ENCODE measurements at places on chromosomes 13 and 19. TPM values are rescaled to one million over a fixed set of nuclear protein-coding genes. Genes with fewer than 3 reads are reported as not detected.
A peak's percentile ranks its signal among the peaks of the same experiment; 100 is the strongest.

Gene GGN
- total RNA-seq: not detected

Gene FFAR2
- not detected for total RNA-seq

Gene SYNGR4
- total RNA-seq: not detected

Gene ZNF429
- 28.6 TPM for total RNA-seq

Gene CD209
- 1.8 TPM for total RNA-seq

Gene SLC7A10
- total RNA-seq: not detected

Gene COPE
- 229 TPM for total RNA-seq

DNA sequence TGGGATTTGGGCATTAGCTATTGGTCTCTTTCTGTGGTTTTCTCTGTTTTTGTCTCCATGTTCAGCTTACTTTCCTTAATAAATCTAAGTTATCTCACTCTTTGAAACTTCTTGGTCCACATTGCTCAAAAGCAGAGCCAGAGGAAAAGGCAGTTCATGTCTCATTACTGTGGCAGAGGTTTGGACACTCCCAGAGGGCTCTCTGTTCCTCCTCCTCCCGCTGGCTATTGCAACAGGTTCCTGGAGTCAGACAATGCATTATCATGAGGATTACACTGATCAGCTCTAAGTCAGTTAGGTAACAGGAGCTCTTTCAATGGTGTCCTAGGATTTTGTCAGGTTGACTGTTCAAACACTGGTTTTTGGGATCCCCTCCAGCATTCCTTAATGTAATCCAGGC, 298.8 kb downstream of the NDFIP2 start:
- peak; percentile 25 for DNase-seq

DNA sequence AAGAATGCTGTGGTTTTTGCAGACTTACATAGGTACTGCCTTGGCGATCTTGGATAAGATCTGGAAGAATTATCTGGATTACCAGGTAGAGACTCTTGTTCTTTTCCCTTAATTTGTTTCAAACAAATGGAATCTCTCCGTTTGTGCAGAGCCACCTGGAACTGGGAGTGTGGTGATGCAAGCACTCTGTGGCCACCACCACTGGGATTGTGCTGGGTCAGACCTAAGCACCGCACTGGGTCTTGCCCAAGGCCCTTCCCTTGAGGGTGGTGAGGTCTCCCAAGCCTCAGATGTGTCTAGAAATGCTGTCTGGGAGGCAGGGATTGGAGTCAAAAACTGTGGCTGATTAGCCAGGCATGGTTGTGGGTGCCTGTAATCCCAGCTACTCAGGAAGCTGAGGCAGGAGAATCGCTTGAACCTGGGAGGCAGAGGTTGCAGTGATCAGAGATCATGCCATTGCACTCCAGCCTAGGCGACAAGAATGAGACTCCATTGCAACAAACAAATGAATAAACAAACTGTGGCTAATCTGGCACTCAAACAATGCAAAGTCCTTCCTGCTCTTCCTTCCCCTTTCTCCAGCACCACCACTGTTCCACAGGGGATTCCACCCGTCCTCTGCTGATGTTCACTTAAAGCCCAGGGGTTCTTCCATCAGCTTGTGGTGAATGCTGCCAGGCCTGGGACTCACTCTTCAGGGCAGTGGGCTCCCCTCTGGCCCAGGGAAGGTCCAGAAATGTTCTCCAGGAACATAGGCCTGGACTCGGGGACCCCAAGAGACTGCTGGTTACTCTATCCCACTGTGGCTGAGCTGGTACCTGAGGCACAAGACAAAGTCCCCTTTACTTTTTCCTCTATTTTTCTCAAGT, 10.8 kb upstream of the CEACAM1 start:
- no peak for DNase-seq

GRCh38 chr19:13770013-13770635, 4.1 kb upstream of the C19orf53 start:
- DNase-seq: no peak

DNA sequence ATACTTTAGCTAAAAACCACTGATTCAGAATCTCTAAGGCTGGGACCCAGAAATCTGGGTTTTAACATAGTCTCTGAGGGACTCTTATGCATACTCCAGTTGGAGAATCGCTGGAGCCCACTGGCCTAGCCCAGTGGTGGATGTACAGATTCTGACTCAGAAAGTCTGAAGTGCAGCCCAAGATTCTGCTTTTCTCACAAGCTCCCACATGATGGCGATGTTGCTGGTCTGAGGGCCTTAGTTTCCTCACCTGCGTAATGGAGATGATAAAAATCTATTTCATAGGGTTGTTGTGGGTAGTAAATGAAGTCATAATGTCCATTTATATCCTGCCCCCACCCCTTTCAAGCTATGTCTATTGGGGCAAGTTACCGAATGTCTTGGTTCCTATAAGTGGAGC, 7.7 kb upstream of the CDADC1 start:
- DNase-seq: no peak

GRCh38 chr13:92510416-92510815, 716.2 kb upstream of the GPC6 start:
- no peak for DNase-seq

DNA sequence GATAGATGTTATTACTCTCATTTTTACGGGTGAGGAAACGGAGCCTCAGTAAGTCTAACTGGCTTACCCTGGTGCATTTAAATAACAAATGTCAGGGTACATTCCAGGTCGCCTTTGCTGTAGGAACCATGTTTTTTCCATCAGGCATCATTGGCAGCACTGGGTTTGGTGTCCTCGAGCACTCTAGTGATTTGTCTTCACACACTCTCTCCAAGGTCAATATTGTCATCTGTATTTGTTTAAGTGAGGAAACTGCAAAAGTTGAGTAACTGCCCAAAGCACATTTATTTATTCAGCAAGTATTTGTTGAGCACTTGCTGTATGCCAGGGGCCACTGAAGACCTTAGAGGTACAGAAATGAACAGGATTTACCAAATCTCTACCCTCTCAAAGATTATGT, 78.6 kb downstream of the DCT start:
- DNase-seq: no peak

- peak; percentile 33 for DNase-seq
Observed at GRCh38 chr19:11405846-11406643, 13.1 kb downstream of the RGL3 start.

DNA sequence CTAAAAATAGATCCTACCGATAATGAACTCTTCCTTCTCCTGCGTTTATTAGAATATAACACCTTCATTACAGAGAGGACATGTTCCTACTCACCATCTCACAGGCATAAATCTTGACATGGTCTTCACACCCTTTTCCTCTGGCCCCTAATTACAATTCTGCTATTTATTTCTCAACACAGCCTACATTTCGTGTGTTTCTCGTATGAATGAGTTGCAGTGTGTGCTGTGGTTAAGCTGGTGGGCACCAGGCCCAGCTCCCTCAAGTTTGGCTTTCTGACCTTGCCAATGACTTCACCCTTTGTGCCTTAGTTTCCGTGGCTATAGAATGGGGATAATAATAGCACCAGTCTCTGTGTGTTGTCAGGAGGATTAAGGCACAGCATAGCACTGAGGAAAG, 12.3 kb upstream of the KATNAL1 start:
- no peak for DNase-seq

GRCh38 chr19:12703046-12703445, 6.6 kb upstream of the FBXW9 start:
- no peak for DNase-seq

DNA sequence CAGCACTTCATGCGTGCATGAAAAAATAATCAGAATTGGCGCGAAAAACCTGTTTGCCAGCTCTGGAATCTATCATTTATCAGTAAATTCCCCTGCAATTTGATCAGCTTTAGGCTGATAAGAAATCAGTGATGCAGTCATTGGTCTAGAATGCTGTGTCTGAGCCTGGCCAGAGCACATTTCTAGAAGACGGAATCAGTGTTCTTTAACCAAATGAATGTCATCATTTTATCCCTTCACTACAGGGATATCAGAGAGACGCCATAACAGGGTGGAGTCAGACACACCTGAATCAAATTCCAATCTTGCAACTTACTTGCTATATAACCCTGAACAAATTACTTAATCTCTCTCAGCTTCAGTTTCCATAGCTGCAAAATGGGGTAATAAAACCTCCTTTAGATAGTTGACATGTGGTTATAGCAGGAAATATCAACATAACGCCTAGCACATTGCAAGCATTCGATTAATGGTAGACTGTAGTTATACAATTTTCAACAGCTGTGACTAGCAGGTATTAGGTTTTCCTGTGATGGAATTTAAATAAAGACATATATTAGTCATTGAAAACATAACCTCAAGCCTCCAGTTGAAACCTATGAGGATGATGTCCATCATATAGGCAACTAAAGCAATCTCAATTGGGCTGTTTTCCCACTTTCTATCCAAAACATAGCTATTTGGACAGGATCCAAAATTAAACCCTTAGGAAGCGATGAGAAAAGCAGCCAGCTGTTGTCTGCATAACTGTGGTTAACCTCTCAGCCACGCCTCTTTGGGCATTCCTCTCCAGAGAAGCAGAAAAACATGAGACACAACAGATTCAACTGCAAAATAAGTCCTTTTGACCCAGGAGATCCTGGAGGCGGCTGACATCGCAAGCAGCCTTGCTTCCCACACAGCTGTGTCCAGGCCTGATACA, 51.6 kb upstream of the UBL3 start:
- peak; percentile 81 for DNase-seq

GRCh38 chr19:47682939-47683338, 30.3 kb upstream of the EHD2 start:
- peak; percentile 71 for DNase-seq

GRCh38 chr19:5697022-5697889, 7.2 kb downstream of the RPL36 start:
- no peak for DNase-seq

- no peak for DNase-seq
Observed at GRCh38 chr19:16889883-16890460, 1.2 kb downstream of the F2RL3 start.

DNA sequence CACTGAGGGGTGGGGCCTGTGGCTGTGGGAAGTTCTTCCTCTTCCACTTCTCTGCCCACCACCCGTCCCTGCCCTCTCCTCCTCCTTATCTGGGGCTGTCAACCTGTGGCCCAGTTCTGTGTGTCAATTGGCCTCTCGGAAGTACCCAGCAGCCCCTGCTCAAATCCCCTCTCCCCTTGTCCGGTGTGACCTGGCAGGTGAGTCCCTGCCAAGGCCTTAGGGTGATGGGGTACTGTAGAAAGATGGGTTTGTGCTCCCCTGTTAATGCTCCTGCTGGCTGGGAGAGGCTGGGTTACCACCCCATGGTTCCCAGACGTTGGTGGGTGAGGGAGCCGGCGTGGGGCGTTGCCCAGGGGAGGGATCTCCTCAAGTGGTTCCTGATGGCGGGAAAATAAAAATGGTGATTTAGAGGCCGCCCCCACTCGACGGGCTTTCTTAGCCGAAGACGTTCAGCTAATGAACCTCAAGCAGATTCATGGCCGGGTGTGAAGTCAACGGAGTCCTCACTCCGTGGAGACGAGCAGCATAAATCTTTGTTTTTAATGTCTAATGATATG, 141.2 kb downstream of the URI1 start:
- no peak for DNase-seq

- DNase-seq: no peak
Observed at GRCh38 chr13:79522583-79522982, 41.6 kb downstream of the NDFIP2 start.

DNA sequence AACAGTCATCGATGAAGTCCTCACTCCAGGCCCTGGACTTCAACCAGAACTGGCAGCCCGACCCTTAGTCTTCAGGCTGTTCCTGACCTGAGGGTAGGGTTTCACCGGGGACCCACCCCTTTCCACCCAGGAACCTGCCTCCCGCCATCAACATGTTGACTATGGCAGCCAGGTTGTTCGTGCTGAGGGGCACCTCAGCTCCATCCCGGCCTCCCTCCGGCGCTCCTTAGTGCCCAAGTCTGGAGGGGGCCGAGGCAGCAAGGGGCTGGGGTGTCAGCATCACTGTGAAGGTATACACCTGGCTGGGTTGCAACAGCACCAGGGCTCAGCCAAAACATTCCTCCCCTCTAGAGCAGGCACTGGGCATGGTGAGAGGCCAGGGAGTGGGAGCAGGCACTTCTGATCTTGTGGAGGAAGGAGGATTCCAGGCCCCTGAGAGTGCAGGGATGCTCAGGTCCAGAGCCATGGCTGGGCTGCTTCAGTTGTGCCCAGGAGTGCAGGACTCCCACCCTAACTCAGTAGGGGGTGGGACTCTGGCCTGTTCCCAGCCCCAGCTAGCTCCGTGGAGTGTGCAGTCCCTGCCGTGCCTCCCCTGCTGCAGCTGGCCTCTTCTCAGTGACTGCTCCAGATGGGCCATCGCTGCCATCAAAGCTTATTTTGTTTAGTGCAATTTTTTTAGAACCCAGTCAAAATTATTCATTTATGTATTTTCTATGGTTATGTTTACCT, 1445.9 kb downstream of the PCDH9 start:
- no peak for DNase-seq

GRCh38 chr13:77143431-77143830, 116.5 kb upstream of the FBXL3 start:
- DNase-seq: no peak

DNA sequence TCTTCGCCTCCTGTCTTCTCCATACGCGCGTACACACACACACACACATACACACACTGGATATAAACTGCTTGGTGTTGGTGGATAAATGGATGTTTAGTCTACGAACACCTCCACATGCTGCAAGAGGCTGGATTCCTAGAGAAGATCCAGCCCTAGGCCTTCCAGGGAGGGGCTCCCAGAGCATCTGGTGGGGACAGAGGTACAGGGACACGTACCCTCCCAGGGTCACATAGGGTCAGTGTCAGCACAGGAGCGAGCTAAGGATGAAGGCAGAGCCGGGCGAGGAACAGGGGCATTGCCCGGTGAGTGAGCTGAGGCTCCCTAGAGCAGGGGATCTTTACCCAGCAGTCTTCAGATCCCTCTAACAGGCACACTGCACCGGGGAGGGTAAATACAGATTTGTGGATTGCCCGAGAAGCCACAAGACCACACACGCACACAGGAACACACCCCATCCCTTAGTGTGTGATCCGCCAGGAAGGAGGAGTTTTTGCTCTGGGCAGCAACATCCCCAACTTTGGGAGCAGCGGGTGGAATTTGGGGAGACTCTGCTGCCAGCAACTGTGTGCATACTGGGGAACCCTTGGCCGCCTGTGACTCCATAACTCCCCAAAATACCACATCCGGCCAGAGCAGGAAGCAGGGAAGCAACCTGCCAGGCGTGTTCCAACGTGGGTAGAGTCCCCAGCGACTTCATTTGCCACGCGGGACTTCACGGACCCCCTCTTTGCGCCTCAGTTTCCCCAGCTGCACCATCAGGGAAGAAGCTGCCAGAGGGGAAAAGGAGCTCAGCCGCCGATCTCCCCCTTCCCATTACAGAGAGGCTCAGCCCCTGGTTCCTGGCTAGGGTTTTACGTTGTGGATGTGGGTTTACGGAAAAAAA, 5.8 kb upstream of the TLE2 start:
- DNase-seq: peak; percentile 51

DNA sequence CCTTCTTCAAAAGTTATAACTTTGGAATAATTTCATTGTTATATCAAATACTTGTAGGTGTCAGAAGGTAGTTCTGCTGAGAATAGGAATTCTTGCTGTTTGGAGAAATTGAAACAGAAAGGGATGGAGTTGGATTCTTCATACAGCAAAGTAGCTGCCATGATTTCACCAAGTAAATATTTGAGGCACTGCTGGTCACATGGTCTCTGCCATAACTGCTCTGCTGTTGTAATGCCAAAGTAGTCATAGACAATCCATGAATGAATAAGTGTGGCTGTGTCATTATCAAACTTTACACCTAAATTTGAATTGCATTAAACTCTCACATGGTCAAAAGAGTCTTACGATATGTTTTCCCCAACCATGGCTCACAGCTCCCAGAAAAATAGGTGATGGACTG, 308.6 kb downstream of the GPC6 start:
- DNase-seq: no peak
